ENCODE measurements at places on chromosomes 6 and 20.
A peak's percentile ranks its signal among the peaks of the same experiment; 100 is the strongest.

GRCh38 chr6:120274547-120274946 lies 925.0 kb upstream of the MAN1A1 start:
- no peak for DNase-seq

DNA sequence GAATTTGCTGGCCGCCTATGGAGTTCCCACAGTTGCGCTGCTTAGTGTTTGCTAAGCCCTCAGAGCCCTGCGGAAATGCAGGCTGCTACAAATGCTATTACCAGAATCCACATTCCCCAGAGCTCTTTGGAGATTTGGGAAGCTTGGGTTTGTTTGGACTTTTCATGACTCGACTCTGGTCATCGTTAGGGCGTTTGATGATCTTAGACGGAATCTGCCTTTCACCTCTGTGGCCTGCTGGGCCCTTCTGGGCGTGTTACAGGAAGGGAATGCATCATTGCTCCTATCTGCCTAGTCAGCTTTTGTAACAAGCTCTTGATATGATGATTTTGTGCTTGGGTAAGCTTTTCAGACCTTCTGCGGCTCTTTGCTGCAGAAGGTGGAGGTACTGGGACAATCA lies 50.8 kb downstream of the EYA2 start:
- DNase-seq = peak; percentile 94

GRCh38 chr20:475463-476357 lies 13.4 kb upstream of the TBC1D20 start:
- DNase-seq = no peak

GRCh38 chr6:8321671-8322404 lies 113.5 kb downstream of the SLC35B3 start:
- no peak for DNase-seq

DNA sequence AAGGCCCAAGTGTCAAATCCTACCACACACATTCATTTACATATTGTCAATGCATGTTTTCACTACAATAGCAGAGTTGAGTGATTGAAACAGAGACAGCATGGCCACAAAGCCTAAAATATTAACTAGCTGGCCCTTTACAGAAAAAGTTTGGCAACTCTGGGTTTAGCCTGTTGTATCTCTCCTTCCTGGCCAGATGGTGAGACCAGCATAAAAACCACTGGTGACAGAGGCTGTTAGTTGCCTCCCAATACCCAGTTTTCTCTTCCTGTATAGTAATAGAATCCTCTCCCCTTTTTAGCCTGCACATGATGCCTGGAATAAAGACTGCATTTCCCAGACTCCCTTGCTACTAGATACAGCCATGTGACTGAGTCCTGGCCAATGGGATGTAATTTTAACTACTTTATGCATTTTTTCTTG lies 100.0 kb upstream of the TAB2 start:
- no peak for DNase-seq

DNA sequence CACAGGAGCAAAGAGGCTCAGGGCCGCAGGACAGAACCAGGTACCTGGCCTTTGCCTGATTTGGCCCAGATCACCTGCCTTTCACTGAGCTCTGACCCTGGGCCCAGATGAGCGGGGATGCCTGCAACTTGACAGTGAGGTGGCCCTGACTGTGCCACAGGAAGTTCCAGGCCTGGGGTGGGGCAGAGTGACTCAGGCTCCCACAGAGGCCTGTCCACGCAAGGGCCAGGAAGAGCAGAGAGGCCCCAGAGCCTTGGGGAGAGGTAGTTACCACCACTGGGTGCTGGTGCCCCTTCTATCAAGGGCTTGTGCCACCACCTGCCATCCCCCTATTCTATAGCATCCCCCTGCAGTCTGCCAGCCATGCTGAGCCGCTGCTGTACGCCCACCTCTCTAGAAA lies 4.1 kb upstream of the NOL4L start:
- no peak for DNase-seq

GRCh38 chr20:2817891-2818595 lies 1.9 kb downstream of the TMEM239 start:
- DNase-seq = no peak

- no peak for DNase-seq
Observed at GRCh38 chr6:84260926-84261325, 33.5 kb upstream of the CEP162 start.

GRCh38 chr6:37620519-37620918 lies 77.2 kb downstream of the MDGA1 start:
- DNase-seq = no peak

DNA sequence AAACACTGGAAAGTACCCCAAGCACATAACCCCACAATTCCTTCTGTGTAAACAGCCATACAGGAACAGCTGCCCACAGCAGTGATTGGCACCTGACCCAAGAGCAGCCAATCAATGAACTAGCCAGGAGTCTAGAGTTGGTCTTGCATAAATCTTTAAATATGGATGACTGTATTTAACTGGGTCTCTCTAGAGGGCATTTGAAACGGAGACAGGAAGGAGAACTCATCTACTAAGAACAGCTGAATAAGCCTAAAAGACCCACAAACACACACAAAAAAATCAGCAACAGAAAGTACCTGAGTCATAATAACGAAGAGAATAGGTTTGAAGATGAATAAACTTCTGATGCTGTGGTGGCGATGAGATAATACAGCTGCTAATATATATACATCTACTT lies 49.0 kb upstream of the ASF1A start:
- DNase-seq = no peak

GRCh38 chr20:32984196-32984595 lies 20.0 kb downstream of the SUN5 start:
- peak; percentile 43 for DNase-seq

DNA sequence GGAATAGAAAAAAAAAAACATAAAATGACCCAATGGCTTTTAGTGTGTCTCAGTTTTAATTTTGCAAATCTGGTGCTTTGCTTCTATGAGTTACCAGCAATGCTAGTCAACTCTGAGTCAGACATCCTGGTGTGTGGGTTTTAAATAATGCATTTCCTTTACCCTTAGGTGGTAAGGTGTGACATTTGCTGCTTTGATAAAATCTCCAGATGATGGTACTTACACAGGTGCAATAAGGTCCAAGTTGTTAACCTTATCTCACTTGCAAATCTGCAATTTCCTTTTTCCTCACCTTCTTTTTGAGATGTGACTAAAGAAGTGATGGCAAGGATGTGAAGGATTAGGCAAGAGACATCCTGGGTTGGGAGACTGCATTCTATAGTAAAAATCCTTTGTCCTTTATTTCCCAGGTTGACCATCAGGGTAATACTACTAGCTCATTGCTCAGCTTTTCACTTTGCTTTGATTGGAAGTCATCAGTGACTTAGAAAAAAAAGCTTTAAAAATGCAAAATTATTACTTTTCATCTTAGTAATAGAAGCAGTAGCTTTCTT lies 818.5 kb upstream of the FLRT3 start:
- DNase-seq = no peak

GRCh38 chr6:33673851-33674250 lies 37.6 kb downstream of the UQCC2 start:
- no peak for DNase-seq

DNA sequence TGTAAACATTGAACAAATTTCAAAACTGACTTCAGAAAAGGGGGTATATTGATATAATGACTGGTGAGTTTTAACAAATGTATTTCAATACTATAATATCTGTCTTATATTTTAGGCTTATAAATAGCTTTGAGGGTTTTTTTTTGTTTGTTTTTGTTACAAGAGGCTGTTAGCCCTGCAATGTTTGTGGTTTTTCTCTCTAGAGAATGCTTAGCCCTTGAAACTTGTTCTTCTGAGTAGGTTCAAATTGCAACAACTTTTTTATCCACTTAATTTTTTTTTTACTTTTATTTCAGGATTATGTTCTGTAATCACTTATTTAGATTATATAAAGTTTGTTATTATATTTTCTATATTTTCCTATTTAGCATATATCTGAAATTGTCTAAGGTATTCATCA lies 333.2 kb downstream of the RIMS1 start:
- no peak for DNase-seq

- DNase-seq = peak; percentile 97
Observed at GRCh38 chr6:28080631-28081485, 490 bp downstream of the ZNF165 start.

DNA sequence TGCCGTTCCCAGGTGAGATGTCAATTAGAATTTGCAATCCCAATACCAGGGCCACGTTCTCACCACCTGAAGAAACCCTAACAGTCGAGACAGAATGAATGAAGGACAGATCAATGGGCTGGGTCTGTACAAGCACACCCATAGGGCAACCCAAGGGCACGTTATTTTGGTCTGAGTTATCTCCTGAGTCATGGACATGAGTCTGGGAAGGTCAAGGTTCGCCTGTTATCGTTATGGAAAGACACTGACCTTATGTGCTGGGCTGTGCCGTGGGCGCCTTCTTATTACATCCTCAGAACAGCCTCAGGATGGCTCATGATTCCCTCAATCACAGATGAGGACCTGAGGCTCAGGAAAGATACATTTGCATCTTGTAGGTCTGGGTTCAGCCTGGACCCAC lies 175.0 kb upstream of the SULF2 start:
- no peak for DNase-seq

GRCh38 chr6:13048113-13048512 lies 280.2 kb downstream of the TBC1D7 start:
- DNase-seq = no peak

- DNase-seq = peak; percentile 24
Observed at GRCh38 chr6:39416026-39416425, 93.5 kb upstream of the KCNK16 start.

DNA sequence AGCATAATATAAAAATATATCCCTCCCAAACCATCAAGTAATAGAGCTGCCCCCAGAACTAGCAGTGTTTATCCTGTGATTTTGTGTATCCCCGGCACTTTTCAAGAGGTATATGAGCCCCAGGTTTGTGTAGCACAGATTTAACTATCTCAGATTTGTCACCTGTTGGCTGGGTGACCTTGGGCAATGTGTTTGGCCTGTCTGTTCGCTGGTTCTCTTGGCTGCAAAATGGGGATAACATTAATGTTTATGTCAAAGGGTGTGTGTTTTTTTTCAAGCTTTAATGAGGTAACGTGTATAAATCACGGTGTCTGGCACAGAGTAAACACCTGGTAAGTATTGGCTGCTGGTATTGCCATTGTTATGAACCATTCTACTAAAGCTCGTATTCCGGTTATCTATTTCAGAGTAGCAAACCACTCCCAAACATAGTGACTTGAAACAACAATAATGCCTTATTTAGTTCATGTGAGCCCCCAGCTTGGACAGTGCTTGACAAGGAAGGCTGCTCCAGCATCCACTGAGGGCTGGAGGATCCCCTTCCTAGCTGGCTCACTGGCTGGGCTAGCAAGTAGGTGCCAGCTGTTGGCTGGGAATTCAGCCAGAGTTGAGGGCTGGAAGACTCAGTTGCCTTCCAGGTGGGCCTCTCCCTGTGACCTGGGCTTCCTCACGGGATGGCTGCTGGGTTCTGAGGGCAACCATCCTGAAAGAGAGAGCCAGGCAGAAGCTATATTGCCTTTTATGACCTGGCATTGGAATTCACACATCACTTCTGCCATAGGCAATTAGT lies 36.2 kb downstream of the PDRG1 start:
- DNase-seq = no peak

GRCh38 chr6:149246691-149247384 lies 70.7 kb upstream of the TAB2 start:
- DNase-seq = no peak

DNA sequence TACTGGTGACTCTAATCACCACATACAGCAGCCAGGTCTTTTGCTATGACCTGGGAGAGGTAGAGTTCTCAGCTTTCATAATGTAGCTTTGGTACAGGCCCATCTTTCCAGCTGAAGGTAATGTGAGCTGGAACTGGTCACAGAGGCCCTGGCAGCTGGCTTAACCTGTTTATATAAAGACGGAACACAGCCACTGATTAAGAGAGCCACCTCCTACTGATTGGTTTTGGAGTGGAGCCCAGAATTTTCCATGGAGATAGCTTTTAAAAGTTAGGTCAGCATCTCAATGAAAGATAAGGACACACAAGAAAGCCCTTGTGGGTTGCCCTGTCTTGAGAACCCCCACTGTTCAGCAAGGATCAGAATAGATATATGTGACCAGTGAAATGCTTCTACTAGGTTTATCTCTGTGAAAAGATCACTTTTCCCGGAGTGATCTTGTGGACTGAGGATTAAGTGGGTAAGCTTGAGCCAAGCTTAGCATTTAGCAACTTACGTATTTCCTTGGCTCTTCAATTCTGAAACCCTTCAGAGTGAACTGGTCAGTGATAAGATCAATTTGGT lies 213.7 kb upstream of the CITED2 start:
- DNase-seq = peak; percentile 53

DNA sequence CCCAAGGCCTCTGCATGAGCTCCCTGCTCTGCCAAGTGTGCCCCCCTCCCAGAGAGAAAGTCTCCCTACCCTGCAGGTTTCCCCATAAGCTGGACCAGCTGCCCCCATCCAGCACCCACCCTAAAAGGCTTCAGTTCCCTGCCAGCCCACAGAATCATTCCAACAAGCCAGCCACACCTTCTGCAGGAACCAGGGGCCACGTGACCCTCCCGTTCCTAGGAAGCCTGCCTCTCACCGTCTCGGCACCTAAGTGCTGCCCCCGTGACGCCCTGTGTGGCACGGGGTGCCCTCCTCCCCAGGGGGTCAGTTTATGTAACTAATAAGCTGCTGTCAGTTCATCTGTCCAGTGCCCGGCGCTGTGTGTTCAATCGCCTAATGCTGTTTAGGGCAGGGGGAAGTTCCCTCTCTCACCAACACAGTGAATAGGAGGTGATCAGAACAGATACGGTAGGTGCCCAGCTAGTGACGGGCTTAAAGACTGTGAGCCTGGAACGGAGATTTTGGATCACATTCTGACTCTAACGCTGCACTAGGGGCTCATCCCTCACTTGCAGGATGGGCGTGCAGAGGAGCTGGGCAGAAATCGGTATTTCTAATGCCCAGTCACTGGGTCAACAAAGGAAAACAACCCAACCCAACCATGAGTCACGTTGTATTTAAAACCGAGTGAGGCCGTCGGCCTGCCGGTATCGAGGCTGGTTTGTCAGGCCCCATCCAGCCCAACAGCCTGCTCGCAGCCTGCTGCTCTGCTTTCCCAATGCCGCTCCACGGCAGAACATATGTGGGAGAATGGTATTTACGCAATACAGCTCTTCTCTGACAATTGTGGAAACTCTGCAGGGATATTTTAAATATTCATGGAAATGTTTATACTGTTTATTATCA lies 56.0 kb downstream of the RAMACL start:
- no peak for DNase-seq

DNA sequence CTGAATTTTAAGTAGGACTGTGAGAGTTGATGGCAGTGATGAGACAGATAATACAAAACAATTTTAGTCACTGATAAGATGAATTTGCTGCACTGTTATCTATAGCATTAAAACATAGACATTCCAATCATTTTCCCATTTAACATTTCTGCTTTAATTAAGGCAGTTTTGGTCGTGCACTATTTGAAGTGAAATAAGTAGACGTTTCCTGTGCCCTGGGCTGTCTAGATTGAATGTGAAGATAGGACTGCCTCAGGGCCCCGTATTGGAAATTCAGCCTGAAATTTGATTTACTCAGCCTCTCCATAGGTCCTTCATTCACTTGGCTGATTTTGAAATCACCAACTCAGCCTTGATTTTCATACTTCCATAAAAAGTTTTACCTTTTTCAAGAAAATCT lies 48.3 kb downstream of the ARID1B start:
- no peak for DNase-seq

DNA sequence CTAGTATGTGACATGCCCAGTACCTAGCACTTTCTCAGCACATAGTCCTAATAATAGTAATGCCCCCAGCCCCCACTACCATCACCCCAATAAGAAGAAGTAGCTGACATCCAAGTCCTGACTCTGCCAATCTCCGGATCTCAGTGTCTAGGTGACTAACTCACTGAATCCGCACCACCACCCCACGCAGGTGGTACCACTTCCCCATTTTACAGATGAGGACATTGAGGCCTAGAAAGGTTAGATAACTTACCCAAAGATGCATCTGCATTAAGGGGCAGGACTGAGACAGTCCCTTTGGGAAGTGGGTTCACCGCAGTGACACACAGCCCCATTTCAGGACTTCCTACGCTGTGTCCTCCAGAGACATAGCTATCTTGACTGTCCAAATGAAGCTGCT lies 241.2 kb downstream of the TFAP2C start:
- DNase-seq = no peak

Data from ELF-1 (cell line).